SJSA1 (cell line): ENCODE measurements at places on chromosomes 7 and 10.

GRCh38 chr10:81101062-81101461, 563.4 kb downstream of the SH2D4B start:
- no peak for DNase-seq

DNA sequence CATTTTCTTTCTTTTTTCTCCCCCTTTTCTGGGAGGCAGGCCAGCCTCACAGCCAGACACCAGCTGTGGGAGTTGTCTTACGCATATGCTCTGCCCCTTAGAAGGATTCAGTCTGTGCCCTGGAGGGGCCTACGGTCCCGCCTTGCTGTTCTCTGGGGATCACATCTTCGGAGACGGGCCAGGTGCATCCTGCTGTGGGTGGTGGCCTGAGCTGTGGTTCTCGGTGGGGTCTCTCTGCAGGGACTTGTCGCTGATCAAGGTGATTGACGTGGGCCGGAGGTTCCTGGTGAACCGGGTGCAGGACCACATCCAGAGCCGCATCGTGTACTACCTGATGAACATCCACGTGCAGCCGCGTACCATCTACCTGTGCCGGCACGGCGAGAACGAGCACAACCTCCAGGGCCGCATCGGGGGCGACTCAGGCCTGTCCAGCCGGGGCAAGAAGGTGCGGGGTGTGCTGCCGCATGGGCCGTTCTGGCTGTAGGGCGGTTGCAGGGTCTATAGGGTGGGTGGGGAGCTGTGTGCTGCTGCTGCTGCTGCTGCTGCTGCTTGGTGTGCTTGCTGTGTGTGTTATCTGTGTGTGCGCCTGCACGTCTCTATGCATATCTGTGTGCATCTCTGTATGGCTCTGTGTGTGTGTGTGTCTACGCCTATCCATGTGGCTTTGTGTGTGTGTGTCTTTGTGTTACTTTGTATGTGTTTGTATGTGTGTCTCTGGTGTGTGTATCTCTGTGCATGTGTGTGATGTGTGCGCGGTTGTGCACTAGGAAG, 17.9 kb downstream of the PFKFB3 start:
- DNase-seq, result no peak

- DNase-seq, result no peak
Measured at GRCh38 chr7:133830081-133830480, 297.1 kb upstream of the LRGUK start.

DNA sequence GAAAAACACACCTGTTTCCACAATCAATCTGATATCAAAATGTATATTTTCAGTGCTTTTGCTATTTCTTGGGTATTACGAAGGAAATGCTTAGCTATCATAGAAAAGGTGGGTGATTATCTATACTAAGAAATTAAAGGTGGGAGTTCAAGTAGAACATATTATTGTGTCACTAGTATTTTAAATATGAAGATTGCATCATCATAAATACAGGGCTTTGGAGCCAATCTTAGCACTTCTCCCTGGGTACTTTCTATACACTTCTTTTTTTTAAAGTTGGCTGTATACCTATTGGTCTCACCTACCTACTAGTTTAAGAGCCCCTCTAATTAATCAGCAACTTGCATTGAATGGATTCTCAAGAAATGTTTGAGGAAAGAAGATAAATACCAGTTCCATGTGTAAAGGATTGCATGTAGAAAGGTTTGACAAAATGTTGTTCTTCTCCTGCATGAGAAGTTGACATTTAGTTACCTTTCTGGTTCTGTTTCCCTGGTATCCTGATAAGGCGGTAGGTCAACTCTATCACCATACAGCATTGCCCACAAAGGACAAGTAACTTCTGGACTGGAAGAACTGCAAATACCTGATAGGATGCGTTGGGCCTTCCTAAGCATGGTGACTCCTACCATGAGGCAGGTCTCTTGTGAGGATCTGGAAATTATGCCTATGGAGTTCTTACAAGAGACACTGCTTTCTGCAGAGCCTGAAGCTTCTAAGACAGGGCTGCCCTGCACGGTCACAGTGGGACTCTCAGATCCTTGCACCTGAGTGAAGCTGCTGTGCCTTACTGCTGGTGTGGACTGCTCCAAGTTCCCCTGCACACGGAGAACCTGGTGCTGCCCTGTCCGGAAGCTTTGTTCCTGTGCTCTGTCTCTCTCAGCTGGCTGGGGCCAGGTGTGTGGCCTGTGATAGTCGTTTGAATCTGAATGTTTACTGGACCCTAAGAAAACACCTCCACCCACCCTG, 32.1 kb upstream of the PDSS1 start:
- DNase-seq, result no peak

- DNase-seq, result no peak
Measured at GRCh38 chr10:76555067-76555670, 1082.4 kb downstream of the KCNMA1 start.

DNA sequence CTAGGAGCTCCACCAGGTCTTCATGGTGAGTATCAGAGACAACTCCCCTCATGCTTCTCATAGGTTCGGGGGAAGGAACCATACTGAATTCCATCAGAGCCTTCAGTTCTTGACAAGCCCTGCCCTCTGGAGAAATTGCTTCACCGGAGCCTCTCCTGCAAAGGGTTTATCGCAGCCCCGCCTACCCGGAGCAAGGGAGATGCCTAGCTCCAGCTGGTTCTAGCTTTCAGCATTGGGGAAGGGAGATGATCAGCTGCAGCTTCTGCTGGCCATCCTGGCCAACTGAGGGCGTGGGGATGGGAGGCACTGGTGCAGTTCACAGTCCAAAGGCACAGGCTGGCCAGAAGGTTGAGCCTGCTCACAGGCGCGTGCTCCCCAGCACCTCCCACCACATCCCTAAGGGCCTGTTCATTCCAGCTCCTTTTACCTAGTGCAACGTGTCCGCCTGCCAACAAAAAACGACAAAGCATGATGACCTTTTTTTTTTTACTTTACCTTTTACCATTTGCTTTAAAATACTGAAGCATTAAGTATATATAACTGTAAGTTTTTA, 31.2 kb downstream of the LANCL2 start:
- DNase-seq, result no peak

DNA sequence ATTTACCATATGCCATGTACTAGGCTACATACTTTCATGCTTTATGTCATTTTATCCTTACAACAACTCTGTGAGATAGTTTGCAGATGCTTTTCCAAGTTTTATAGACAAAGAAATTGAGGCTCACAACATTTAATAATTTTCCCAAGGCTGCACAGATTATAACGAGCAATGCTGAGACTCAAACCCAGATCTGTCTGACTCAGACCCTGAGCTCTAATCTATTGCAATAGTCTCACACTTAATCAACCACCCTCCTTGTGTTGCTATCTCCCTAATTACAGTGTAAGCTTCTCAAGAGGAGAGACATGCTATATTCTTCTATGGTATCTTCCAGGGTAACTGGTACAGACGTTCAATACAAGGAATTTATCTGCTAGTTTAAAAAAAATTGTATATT, 247.6 kb downstream of the WDR11 start:
- no peak for DNase-seq

DNA sequence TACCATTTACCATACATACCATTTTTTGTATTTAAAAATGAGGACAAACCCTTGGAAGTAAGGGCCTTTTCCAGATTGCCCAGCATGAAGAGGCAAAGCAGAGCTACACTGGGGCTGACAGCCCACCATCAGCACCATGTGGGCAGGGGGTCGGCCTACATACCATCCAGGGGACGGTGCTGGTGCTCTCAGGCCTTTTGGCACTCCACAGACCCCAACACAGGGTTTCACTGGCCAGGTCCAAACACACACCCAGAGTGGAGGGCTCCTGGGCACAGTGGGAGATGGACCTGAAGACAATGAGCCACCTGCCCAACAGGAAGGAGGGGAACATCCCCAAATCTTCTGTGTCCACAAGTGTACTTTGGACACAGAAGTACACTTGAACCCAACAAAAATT, 69.2 kb upstream of the CAMK2B start:
- peak; percentile 6 for DNase-seq

DNA sequence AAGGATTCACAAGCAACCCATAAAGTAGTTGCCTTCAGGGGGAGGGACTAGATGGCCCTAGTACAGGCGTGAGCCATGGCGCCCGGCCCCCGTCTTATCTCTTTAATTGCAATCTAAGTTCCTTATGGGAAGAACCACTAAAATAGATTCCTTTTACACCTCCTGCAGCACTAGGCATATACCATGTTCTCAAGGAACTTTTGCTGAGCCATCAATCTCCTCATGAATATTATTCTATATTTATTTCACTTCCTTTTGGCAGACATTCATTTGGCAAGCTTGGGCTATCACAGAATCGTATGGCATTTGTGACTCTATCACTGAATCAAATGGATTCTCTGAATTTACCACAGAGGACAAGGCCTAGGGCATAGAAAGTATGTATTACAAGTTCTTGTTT, 14.8 kb upstream of the DNAJC12 start:
- DNase-seq, result peak; percentile 10

- no peak for DNase-seq
Measured at GRCh38 chr10:114647545-114648138, 10.4 kb downstream of the ABLIM1 start.

DNA sequence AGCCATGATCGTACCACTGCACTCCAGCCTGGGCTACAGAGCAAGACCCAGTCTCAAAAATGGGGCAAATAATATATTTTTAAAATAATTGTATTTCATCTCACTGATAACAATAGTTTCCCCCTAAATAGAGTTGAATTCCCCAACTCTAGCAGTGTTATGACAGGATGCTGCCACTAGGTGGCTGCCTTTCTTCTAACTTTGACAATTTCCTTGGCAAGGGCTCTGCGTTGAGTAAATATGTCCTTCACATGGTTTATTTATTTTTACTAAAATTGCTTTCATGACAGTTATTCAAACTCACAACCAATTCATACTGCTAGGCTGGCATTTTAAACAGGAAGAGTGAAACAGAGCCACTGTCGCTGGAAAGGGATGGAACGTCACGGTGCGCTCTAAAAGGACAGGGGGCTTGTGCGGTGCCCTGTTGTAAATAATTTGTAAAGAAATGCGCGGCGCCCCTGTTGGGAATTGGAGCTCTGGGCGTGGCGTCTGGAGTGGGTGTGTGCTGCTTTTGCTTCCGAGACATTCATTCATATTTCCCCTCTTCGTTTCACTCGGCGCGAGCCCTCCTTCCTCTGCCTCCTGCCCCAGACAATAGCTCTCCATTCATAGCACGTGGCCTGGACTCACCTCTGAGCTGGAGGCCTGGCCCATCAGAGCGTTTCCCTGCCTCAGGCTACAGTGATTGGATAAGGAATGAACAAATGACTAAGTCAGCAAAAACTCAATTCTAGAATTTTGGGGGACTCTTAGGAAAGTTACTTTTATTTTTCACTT, 20.5 kb upstream of the PITRM1 start:
- peak; percentile 81 for DNase-seq

GRCh38 chr7:106023369-106024322, 60.6 kb downstream of the CDHR3 start:
- no peak for DNase-seq

GRCh38 chr10:128047991-128048818, 78.0 kb downstream of the MKI67 start:
- no peak for DNase-seq

- no peak for DNase-seq
Measured at GRCh38 chr10:86344714-86345161, 21.9 kb downstream of the GRID1 start.

- no peak for DNase-seq
Measured at GRCh38 chr10:28400681-28401080, 97.8 kb upstream of the MPP7 start.

- peak; percentile 25 for DNase-seq
Measured at GRCh38 chr7:103573479-103574058, 127.6 kb upstream of the SLC26A5 start.

GRCh38 chr7:134315679-134316538, 821 bp downstream of the SLC35B4 start:
- no peak for DNase-seq
